ENCODE measurements at places on chromosomes 13 and 19.

DNA sequence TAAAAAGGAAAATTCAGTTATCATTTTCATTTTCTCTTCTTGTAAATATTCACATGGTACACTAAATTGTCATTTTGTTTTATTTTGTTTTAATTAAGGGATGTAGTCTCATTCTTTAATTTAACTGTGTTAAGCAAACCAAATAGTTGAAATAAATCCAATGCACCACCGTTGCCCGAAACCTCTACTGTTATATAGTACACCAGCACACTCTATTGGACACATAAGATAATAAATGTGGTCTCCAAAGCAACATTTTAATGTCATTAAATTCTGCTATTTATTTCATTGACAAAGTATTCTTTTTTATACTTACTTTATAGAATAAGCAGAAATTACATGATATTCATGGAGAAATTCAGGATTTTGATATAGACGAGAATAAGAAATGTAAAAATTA is 156.4 kb upstream of the FREM2 start:
- DNase-seq: peak; percentile 6

- DNase-seq: no peak
These were observed 52.0 kb downstream of the COL4A1 start for GRCh38 chr13:110254751-110255553.

GRCh38 chr13:97242755-97243497 is 20.8 kb downstream of the MBNL2 start:
- DNase-seq: no peak

DNA sequence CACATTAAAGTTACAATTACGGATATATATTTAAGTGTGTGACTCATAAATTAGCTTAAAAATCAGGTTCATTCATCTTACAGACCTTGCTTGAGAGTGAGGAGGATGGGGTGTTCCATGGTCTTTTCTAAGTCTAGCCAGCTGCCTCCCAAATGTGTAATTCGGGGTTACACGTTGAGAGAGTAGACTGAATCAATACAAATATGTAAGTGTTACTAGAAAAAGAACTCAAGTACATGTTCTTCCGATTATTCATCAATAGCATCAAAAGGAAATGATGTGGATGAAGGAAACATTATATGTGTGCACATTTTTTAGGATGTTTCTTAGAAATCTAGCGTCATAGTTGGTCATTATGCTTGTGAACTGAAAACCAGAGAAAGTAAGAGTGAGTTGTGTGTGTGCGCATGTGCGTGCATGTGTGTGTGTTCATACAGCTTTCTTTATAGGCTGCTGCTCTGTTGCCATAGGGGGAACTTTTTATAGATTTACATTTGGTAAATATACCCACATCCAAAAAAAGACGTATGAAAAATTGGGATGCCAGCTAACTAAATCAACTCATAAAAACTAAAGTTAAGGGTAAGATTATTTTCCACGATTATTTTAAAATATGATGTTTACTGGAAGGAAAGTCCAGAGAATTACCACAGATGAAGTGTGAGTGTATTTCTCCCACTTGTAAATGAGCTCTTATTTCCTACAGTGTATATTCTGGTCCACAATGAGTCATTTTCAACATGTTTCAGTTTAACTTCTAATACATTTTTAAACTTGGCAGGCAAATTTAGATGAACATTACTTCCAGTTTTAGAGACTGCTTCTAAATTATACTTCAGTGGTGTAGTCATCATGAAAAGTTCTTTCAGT is 82.4 kb downstream of the PIBF1 start:
- peak; percentile 62 for DNase-seq

DNA sequence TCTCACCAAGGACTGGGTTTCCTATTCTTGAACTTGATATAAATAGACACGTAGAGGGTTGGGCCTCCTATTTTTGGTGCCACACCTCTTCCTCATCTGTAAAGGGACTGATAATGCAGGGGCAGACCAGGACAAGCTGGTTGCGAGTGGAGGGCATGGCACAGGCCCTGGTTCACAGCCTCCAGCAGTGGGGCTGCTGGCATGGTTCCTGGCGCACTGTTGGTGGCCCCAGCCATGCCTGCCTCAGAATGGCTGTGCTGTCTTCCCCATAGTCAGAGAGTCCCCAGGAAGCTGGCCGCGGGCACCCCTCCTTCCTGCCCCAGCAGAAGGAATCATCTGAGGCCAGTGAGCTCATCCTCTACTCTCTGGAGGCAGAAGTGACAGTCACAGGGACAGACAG is 10.5 kb upstream of the OVOL3 start:
- DNase-seq: no peak

- peak; percentile 37 for DNase-seq
These were observed at the start of gene ARHGEF1 for GRCh38 chr19:41882568-41883462. Gene ARHGEF1, plus strand, starts transcription at chr19:41883184. Its CDS starts 4,899 bp downstream, at chr19:41888083.

- DNase-seq: no peak
These were observed 15.6 kb upstream of the HMGB1 start for GRCh38 chr13:30481241-30481760.

DNA sequence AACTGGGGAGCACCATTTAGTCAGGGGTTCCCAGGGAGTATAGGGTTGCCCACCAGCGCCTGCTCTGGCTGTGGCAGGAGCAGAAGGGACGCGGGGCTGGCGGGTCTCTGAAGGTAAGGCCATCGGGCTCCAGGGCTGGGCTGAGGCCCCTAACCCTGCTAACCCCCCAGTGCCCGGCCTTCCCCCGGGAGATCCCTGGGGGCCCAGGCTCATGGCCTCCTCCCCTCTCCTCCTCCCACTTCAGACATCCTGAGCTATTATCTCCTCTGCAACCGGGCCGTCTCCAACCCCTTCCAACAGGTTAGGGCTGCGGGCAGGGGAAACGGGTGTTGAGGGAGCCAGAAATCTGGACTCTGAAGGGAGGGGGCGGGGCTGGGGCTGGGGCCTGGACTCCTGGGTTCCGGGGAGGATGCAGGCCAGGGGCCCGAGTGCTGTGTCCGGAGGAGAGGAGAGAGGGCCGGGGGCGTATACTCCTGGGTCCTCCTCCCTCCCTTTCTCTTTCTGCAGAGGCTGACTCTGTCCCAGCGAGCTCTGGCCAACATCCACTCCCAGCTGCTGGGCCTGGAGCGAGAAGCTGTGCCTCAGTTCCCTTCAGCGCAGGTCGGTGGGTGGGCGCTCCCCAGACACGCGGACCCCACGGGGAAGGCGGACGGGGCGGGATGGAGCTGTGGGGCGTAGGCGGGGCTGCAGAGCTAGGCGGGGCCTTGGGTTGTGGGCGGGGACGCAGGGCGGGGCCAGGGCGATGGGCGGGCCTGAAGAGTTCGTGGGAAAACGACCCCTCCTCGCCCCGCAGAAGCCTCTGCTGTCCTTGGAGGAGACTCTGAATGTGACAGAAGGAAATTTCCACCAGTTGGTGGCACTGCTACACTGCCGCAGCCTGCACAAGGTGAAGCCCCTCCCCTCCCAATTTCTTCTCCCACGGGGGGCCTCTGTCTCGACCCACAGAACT is 15.3 kb downstream of the TTYH1 start:
- peak; percentile 14 for DNase-seq

DNA sequence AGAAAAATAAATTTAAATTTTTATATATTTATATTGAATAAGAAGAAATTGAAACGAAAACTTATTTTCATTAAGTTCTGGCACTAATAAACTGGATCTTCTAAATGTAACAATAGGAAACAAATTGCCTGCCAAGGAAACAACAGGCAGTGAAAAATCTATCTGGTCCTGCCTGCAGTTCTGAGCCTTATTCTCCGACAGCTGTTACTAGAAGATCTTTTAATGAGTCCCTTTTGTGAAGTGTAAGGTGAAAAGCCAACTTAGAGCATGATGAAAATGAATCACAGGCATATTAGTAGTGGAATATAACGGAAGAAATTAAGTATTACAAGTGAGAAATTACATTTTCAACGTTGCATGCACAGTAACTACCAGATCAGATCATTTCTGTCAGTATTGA is 1002.7 kb upstream of the PCDH20 start:
- DNase-seq: no peak

DNA sequence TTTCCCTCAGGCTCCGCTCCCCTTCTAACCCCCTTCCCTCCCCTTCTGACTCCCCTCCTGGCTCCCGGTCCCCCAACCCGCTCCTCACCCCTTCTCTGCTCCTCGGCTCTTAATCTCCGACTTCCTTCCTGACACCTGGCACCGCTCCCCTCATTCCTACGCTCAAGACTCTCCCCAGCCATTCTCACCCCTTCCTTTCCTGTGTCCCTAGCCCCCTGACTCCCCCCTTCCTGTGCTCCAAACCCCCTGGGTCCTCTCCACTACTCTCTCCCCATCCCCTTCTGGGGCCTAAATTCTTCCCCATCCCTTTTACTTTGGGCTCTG is 658 bp downstream of the CLPP start:
- no peak for DNase-seq

GRCh38 chr19:43439032-43439708 is 24.5 kb downstream of the TEX101 start:
- no peak for DNase-seq

GRCh38 chr13:40271931-40272775 is 394.3 kb downstream of the FOXO1 start:
- DNase-seq: peak; percentile 92

DNA sequence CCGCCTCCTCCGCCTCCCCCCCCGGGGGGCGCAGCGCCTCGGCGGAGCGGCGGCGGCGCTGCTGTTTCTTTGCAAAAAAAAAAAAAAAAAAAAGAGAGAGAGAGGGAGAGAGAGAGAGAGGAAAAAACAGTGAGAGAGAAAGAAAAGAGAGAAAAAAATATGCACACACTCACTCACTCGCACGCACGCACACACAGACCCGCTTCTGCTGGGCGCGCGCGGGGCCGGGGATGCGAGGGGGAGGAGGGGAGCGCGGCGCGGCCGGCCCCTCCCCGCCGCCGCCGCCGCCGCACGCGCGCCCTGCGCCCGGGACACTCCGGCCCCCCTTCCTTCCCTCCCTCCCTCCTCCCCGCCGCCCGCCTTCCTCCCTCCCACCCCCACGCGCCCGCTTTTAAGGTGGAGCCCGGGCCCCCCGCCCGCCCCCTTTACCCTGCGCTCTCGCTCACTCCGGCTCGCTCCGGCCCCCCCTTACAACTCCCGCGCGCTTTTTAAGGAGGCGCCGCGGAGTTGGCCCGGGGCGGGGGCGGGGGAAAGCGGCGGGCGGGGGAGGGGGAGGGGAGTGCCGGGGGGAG is at the start of gene SAMD1:
Gene SAMD1, minus strand, starts transcription at position 243 of the 572 bp plus-strand sequence.
- peak; percentile 95 for DNase-seq

DNA sequence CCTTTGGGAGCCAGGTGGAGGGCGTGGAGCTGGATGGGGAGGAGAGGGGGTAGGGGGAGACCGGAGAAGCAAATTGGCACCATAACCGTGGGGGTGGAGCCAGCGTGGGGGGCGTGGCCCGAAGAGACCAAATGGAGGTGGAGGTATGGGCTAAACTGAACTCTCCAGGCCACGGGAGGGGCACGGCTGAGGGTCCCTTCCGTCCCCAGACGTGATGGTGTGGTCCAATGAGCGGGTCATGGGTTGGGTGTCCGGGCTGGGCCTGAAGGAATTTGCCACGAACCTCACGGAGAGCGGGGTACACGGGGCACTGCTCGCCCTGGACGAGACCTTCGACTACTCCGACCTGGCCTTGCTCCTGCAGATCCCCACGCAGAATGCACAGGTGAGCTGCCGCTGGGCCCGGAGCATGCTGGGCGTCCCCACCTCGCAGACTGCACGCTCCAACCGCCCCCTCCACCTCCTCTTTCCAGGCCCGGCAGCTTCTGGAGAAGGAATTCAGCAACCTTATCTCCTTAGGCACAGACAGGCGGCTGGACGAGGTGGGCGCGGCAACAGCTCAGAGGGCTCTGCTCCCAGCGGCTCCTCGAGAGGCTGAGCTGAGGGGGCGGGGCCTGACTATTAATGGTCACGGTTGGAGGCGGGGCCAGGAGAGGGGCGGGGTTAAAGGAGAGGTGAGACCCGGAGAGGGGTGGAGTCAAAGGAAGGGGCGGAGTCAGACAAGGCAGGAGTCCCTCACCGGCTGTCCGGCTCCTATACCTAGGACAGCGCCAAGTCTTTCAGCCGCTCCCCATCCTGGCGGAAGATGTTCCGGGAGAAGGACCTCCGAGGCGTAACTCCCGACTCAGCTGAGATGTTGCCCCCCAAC is 6.2 kb downstream of the HRC start:
- DNase-seq: peak; percentile 73

GRCh38 chr19:45070861-45071544 is 5.3 kb downstream of the ZNF296 start:
- no peak for DNase-seq

- DNase-seq: no peak
These were observed 12.3 kb downstream of the TSSK6 start for GRCh38 chr19:19502808-19503602.

DNA sequence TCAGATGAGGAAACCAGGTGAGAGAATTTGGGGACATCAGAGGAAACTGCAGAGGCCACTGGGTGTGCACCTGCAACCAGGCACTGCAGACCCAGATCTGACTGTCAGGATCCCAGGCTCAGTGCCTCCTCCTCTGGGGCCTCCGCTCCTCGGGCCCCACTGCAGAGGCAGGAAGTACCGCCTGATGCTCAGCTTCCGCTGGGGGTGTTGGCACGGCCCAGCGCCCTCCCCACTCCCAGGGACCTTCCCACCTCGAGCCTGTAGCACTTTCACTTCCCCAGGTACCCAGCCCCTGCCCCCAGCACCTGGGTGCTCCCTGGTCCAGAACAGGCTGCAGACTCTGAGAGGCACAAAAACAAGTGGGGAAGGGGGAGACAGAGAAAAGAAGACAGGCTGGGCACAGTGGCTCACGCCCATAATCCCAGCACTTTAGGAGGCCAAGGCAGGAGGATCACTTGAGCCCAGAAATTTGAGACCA is 1.4 kb upstream of the CD37 start:
- no peak for DNase-seq

- DNase-seq: no peak
These were observed 23.8 kb downstream of the DEDD2 start for GRCh38 chr19:42193706-42194105.

DNA sequence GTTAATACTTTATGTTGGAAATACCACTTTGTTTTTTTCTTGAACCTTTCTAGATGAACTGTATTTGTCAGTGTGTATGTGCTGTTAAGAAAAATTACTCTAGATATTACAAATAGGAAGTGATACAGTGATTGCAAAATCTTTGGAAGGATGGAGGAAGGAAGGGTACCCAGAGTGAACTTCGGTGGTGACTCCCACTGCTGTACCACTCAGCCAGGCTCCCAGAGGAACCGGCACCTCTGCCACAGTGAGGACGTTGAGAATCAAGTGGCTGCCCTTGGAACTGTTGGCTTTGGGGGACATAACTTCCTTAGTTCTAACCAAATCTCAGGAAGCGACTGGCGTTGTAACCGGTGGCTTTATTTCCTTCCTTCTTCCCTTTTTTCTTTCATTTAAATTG is 184.7 kb downstream of the PCCA start:
- DNase-seq: no peak

GRCh38 chr13:71117920-71118319 is 749.1 kb downstream of the DACH1 start:
- DNase-seq: no peak

DNA sequence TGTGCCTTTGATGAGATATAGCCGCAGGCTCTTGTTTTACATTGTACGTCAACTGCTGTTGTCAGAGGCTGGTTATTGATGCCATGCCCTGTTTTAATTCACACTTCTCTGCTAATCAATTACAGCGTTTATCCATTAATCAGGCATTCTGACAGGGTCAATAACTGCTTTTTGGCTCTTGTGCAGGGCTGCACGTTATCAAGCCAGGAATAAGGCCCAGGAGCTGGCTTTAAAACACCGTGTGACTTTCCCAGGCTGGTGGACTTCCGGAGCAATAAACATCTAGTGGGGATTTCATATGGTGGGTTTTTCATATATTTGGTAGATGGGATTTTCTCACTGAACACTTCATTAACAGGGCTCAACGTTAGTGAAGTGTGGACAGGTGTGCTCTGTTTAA is 221.7 kb downstream of the TM9SF2 start:
- DNase-seq: no peak

GRCh38 chr19:53813996-53814395 is 10.1 kb downstream of the NLRP12 start:
- DNase-seq: no peak

Measured in fibroblast of gingiva (primary cell).